CD4-positive, alpha-beta T cell treated with Interleukin-15 for 1 hour (primary cell): ENCODE measurements at places on chromosomes 2 and 18.

DNA sequence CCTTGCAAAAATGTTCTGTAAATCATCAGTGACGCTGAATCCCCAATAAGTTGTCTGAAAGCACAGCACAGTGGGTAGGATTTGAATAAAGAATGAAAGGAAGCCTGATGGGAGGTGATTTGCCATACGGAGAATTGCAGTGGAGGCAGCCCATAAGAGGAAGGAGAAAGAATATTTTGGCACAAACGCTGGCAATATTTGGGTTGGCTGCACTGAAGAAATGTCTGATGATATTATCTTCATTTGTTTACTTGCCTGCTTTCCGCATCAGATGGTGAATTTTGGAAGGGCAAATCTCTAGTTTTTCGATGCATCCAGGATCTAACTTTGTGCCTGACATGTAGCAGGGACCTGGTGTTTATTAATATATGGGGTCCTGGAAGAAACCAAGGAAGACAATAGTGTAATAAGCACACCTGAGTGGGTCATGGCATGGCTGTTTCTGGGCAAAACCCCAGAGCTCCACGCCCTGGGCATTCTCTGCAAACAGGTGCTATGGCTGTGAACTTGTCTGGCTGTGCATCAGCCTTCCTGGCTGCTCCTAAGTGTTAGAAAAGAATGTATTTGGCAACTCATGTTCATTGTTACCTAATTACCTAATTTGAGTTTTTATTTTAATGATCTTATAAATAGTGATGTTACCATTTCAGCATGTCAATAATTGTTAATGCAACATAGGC, 5.9 kb downstream of the GALR1 start:
- DNase-seq = no peak

DNA sequence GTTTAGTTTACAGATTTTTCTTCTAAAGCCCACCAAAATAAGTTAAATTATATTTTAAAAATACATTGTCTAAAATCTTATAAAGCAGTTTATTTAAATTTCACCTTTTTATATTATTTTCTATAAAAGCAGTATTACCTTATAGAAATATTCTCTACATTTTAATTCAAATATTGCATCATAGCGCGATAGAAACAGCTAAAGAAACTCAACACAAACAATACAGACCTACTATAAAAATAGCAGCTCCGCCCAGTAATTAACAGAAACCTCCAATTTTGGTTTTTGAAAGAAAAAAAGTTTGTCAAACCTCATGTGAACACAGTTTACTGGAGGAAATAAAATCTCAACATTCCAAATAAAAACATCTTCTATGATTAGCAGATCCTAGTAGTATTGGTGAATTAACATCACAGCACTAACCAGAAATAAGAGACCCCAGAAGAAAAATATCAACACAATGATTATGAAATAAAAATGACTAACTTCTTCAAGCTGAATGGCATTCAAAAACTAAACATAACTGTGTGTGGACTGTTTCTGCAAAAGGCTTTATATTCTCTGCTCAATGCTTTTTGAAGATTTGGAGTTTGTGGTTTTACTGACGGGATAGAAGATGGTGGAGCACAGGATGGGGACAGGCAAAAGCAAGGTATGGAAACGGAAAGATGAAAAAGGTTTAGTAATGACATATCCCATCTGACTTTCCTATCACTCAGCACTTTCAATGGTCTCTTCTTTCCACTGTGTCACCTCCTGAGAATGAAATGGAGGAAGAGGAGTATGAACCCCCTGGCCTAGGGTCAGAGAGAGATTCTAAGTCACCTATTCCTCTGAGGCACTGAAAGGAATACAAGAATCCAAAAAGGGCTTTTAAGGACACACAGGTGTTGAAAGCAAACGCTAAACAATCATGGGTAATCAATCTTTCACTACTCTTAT, 17.5 kb downstream of the MAP4K3 start:
- DNase-seq = no peak

GRCh38 chr2:70161069-70161534, 29.7 kb downstream of the C2orf42 start:
- DNase-seq = no peak

GRCh38 chr2:46704593-46704992, 211.0 kb downstream of the MCFD2 start:
- no peak for DNase-seq

- DNase-seq = no peak
Measured at GRCh38 chr2:12990523-12990922, 273.8 kb downstream of the TRIB2 start.

DNA sequence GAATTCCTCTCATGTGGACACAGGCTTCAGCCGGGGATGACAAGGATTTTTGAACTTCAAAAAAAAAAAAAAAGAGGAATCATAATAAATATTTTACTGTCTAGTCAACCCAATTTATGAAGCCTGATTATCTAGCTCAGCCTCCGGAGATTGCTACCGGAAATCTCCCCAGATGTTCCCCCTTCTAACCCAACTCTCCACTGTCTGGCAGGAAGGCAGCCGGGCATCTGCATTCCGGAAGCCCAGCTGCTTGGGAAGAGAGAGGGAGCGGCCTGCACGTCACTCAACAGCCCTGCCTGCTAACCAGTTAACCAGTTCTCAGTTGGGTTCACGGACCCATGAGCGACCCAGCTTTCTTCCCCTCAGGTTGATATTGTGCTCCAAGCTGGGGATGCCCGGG, 87.2 kb upstream of the POU3F3 start:
- no peak for DNase-seq

- DNase-seq = no peak
Measured at GRCh38 chr2:208880171-208880570, 473.6 kb downstream of the PTH2R start.
